ENCODE measurements at places on chromosomes 4 and X. TPM values are rescaled to one million over a fixed set of nuclear protein-coding genes. Genes with fewer than 3 reads are reported as not detected.

- no peak for DNase-seq
Measured at GRCh38 chr4:168793542-168793941, 216.5 kb downstream of the CBR4 start.

DNA sequence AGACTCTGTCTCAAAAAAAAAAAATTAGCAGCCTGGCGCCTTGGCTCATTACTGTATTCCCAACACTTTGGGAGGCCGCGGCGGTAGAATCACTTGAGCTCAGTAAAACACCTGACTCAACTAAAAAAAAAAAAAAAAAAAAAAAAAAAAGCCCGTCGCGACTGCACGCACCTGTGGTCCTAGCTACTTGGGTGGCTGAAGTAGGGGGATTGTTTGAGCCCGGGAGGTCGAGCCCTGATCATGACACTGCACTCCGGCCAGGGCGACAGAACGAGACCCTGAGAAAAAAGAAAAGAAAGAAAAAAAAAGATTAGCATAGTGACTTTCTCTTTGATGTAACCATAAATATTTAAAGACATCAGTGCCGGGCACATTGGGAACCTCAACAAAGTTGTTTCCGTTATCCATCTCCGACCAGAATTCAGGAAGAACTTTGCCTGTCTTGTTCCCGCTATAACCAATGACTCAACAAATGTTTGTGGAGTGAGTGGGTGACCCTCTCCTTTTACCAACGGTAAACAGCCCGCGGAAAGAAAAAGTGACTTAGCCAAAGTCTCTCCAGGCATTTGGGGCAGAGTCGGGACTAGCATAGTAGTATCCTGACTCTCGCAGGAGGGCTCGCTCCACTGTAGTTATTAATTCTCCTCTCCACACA lies 553 bp upstream of the MED28 start:
- DNase-seq, result peak; percentile 22

NWD2 gene
- total RNA-seq, result 0.17 TPM

FREM3 gene
- total RNA-seq, result not detected

DNA sequence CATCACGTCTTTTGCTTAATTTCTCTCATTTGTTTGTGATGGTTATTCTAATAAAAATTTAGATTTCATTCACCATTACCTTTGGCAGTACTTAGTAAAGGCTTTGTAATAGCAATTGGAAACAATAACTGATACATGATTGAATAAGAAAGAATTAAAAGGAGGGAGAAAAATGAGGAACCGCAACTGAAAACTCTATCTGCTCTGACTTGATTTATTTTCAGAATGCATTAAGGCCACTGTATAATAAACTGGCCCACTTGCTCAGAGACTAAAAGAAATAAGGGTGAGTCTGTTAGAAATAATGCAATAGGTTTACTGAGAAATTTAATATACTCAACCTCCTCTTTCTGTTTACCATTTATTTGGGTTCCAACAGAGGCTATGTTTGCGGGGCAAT lies 351.5 kb downstream of the TMA16 start:
- DNase-seq, result no peak

DNA sequence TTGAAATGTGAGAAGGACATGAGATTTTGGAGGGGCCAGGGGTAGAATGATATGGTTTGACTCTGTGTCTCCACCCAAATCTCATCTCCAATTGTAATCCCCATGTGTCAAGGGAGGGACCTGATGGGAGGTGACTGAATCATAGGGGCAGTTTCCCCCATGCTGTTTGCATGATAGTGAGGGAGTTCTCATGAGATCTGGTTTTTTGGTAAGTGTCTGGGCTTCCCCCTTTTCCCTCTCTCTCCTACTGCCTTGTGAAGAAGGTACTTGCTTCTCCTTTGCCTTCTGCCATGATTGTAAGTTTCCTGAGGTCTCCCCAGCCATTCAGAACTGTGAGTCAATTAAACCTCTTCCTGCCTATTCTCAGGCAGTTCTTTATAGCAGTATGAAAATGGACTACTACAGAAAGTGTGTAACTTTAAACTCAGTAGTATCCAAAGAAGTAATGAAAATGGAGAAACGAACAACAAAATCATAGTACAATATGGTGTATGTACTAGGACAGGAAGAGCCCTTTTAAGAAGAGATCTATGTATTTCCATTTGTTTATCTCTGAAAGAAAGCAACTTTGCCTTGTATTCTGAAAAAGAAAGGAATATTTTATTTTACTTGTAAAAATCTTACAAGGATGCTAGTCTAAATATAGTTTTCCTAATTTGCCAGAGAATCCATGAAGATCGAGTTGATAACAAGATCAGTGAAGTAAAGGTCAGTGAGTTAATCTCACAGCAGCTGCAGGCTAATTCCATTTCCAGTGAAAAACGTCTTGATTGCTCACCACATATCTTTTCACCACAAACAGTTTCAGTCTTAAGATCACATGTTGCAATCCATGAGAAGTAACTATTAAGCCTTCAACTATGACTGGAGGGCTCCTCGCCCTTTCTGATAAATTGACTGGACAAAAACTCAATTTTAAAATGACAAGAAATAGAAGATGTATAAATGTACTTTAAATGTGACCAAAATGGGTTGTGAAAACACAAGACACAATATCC lies 20.5 kb downstream of the PKD2 start:
- DNase-seq, result no peak

KLHL15 gene
- total RNA-seq, result 5.0 TPM

Data from glutamatergic neuron (in vitro differentiated cells).